ENCODE measurements at places on chromosomes 3 and 15. TPM values are rescaled to one million over a fixed set of nuclear protein-coding genes. Genes with fewer than 3 reads are reported as not detected.

Gene CSPG5
- total RNA-seq = 0.79 TPM

Gene TUSC7
- total RNA-seq = not detected

Gene APBA2
- total RNA-seq = 30.1 TPM

Gene PIF1
- total RNA-seq = 24.7 TPM

Gene KLHL40
- under 0.01 TPM for total RNA-seq

Gene THRB
- 0.93 TPM for total RNA-seq

Gene PPM1M
- 12.0 TPM for total RNA-seq

Gene EIF4G1
- total RNA-seq = 394 TPM

Gene TM4SF1
- total RNA-seq = 906 TPM

Gene CIB2
- 1.9 TPM for total RNA-seq

Gene FANCD2OS
- not detected for total RNA-seq

Gene SKOR1
- 0.07 TPM for total RNA-seq

Gene ADGRG7
- not detected for total RNA-seq

Gene SLC12A1
- total RNA-seq = not detected

Gene LEKR1
- total RNA-seq = 0.40 TPM

Gene CCR8
- total RNA-seq = not detected

Gene PLSCR2
- total RNA-seq = not detected

Gene EPHA3
- total RNA-seq = not detected

Gene SPATA12
- total RNA-seq = 0.07 TPM

Gene LRRC2
- 0.14 TPM for total RNA-seq

Gene FOXB1
- total RNA-seq = not detected
